NCI-H2171 (cell line): ENCODE measurements at places on chromosomes 7 and 10.
A peak's percentile ranks its signal among the peaks of the same experiment; 100 is the strongest.

DNA sequence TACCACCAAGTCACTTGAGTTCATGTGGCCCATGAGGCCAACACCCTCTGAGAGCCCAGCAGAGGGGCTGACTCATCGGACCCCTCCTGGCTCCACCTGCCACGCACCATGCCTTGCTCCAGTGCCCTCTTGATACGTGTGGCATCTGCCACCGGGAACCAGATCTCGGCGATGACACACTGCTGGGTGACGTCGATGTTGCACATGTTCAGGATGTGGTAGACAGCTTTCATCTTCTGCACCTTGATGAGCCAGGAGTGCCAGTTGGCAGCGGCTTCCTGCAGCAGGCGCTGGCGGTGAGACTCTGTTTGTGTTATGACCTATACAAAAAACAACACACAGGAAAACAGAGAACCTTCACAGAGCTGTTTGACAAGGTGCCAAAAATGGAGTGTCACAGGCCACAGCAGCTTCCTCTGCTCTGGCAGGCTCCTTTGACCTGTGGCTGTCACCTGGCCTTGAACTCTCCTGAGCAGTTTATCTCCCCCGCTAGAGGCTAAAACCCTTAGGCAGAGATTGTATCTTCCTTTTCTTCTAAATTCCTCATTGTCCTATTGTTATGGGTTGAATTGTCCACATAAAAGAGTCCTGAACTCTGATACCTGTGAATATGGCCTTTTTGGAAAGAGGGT, 45.2 kb upstream of the TMEM213 start:
- DNase-seq: peak; percentile 89

- DNase-seq: no peak
These were observed 101.1 kb downstream of the TNS3 start for GRCh38 chr7:47480576-47481538.

- DNase-seq: no peak
These were observed 20.0 kb downstream of the AKR1D1 start for GRCh38 chr7:138095972-138096935.

GRCh38 chr10:103627111-103627892, 133.8 kb downstream of the NEURL1 start:
- no peak for DNase-seq

DNA sequence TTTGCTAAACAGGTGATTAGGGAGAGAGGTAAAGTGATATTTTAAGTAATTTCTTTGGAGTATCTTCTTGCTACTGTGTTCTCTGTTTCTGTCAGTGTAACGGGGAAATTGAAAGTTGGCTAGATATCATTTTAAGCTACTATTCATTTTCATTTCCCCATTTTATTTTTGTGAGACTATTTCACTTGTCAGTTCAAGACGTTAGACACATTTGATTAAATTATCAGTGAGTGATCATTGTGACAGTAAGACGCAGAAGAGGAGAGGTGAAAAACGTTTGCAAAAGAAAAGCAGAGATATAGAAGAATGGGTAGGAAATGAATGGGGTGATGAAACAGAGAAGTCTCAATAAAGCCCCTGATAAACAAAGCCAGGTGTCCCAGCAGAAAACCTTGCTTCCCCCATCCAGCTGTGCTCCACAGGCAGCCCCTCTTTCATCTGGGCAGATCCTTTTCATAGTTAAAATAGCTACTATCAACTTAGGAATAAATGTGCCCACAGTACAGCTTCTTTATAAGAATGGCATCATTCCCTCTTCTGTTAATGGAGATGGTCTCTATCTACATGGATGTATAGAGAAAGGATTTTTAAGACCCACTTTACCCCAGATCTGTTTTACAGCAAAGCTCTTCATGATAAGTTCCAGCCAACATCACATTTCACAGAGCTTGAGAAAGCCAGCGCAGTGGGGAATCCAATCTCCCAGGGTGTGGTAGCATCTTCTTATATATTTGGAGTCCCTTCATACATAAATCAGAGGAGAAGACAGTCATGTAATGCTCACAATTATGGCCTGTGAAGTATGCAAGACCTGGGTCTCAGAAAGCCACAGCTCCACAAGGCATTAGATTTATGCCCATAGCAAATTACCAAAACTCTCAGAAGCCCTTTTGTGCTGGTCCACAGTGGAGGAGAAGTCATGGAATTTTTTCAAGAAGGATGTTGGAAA, 138.1 kb upstream of the ITGB1 start:
- no peak for DNase-seq

GRCh38 chr10:28587970-28588290, 55.0 kb downstream of the WAC start:
- no peak for DNase-seq

DNA sequence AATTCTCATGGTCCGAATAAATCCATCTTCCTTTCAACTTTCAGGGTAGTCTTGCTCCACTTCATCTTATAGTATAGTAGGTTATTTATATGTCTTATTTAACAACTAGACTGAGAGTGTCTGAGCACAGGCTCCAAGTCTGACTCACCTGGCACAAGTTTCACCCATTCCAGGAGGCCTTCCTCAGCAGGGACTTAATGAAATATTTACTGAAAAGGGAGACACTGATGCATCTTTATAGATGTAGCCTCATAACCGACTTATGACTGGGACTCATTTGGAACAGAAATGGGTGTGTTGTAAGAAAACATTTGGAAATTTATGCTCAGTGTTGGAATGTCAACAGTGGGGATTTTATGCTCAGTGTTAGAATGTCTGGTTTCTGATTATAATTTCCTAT, 59.9 kb downstream of the CH25H start:
- DNase-seq: no peak

GRCh38 chr10:94013331-94013760, 19.6 kb downstream of the PLCE1 start:
- no peak for DNase-seq

GRCh38 chr7:90242369-90243168, 2.4 kb upstream of the CFAP69 start:
- no peak for DNase-seq

GRCh38 chr10:130242513-130242912, 106.3 kb downstream of the GLRX3 start:
- DNase-seq: no peak

- no peak for DNase-seq
These were observed 158.3 kb upstream of the PFKP start for GRCh38 chr10:2908851-2909630.

DNA sequence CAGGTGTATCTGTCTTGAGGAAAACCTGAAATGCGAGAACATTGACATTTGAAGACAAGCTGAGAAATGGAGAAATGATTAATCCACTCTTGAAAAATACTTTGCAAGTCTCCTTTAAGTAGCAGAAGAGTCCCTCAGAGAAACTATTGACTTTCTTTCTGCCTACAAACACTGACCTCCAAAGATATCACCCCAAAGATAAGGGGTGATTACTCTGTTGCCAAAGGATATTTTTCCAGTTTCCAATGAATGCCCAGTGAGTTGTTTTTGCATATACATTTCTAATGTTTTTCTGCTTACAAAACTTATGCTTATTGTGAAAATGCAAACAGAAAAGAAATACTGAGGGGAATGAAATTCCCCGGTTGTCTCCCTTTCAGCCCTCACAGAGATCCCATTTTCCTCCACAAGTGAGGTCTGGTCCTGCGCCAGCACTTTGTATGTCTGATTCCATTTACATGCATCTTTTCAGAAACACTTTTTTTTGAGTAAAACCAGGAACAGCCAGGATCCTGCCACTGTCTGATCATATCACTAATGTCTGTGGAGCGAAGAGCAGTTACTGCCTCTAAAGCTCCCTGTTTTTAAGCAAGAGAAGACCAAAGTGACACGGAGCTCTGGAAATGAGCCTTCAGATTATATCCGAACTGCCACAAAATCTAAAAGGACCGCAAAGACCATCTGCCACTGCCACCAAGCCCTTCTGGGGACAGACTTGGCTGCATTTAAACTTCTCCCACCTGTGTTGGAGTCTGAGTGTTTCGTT, 82.9 kb upstream of the PDCD4 start:
- no peak for DNase-seq

- DNase-seq: no peak
These were observed 1097.3 kb downstream of the KCNMA1 start for GRCh38 chr10:76540331-76540730.

- DNase-seq: no peak
These were observed 465.3 kb downstream of the ARL4A start for GRCh38 chr7:13152755-13153154.

- no peak for DNase-seq
These were observed 132.2 kb downstream of the CD36 start for GRCh38 chr7:80770675-80771081.

- no peak for DNase-seq
These were observed 112.8 kb downstream of the BAMBI start for GRCh38 chr10:28790146-28790545.

GRCh38 chr10:130003787-130004613, 39.9 kb upstream of the EBF3 start:
- DNase-seq: no peak

DNA sequence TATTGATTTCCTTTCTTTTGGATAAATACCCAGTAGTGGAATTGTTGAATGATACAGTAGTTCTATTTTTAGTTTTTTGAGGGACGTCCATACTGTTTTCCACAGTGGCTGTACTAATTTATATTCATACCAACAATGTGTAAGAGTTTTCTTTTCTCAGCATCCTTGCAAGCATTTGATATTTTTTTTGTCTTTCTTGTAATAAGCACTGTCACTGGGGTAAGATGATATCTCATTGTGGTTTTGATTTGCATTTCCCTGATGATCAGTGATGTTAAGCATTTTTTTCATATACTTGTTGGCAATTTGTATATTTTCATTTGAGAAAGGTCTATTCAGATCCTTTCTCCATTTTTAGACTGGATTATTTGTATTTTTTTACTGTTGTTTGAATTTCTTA, 308.7 kb downstream of the PTEN start:
- no peak for DNase-seq

GRCh38 chr7:73986158-73986631, 41.8 kb upstream of the ELN start:
- DNase-seq: no peak

DNA sequence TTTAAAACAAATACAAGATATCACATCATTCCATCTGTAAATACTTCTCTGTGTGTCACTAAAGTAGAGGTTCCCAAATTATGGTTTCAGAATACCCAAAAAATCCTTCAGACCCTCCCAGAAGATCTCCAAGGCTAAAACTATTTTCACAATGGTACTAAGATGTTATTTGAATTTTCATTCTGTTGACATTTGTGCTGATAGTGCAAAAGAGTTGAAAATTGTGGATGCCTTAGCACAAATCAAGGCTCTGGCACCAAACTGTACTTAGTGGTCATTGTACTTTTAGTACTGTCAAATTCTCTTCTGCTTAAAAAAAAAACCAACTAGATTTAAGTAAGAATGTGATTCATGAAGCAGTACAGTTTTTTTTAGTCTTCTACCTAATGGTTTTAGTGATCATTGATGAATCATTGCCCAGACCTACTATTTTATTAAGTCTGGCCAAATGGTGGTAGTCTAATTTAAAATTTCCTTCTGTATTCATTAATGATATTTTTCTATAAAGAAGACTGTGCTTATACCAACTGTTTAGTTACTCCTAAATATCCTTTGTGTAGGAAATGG, 50.5 kb downstream of the TPST1 start:
- no peak for DNase-seq

DNA sequence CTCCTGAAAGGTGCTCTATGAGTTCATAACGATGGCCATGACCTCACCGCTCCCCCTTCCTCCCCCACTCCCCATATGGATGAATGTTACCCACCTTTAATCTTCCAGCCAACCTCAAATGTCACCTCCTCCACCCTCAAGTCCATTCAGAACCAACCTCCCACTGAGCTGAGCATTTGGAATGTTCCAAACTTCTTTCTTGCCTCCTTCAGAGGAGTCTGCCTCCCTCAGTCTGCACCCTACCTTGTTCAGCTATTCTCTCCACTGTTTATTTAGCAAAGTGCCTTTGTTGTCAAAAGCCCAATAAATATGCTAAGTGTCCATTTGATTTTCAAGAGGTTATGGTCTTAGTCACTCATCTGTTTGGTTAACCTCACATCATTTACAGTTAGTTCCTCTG, 22.9 kb upstream of the MTPAP start:
- no peak for DNase-seq

GRCh38 chr10:37206132-37206531, 80.7 kb downstream of the ANKRD30A start:
- no peak for DNase-seq

DNA sequence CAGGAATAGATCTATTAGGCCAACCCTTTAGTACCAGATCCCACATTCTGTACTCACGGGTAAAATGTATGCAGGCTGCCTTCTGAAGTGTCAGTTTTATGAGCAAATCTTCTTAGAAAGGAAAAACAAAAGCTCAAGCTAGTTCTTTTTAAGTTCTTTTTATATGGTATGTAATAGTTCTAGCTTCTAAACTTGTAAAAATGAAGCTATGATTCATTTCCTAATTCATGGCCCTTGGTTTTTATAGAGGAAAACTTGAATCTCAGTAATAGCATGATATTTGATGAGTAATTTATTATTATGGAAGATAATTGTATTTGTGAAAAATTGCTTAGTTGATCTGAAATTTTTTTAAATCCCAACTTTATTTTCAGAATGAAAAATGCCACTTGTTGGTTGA, 54.3 kb downstream of the SLK start:
- no peak for DNase-seq

DNA sequence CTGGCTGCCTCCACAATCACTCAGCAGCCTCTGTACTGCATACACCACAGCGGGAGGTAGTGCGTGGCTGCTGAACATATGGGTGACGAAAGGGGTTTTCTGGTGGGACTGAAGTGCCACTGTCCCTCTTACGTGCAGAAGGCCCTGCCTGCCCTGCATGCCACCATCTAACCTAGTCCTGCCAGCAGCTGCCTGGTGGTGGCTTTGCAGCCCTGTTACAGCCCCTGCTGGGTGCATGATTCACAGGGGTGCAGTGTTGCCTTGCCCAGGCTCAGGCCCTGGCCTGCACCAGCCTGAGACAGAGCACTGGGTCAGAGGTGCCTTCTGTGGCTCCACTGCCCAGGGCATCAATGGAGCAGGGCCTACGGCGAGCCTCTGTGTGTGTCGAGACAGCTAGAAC, 50.1 kb downstream of the SYPL1 start:
- DNase-seq: no peak

GRCh38 chr10:16652154-16652553, 130.5 kb upstream of the C1QL3 start:
- DNase-seq: no peak

GRCh38 chr10:1630304-1630703, 107.0 kb downstream of the ADARB2 start:
- no peak for DNase-seq

- DNase-seq: no peak
These were observed 49.5 kb upstream of the CALD1 start for GRCh38 chr7:134729895-134730294.

GRCh38 chr10:73159038-73159648, 8.7 kb downstream of the ECD start:
- DNase-seq: no peak

GRCh38 chr10:98309366-98310355, 41.7 kb upstream of the LOXL4 start:
- DNase-seq: peak; percentile 71

GRCh38 chr10:75746356-75746755, 314.9 kb downstream of the LRMDA start:
- DNase-seq: no peak
